ENCODE measurements at places on chromosomes 12 and 14.

DNA sequence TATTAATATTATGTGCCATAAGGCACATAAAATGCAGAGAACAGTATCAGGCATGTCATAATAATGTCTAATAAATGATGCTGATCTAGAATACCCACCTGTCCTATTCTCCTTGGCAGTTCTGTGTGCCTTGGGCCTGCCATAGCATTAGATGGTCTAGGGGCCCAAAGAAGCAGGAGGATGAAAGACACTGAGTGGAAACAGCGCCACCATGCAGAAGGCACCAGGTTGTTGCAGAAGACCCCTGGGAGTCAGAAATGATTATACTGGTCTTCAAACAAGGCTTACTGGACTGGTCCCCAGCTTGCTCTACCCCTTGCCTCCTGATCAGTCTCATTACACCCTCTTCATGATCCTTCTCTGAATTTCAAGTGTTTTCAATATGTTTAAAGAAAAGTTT is 353.3 kb downstream of the GRIN2B start:
- DNase-seq = no peak

DNA sequence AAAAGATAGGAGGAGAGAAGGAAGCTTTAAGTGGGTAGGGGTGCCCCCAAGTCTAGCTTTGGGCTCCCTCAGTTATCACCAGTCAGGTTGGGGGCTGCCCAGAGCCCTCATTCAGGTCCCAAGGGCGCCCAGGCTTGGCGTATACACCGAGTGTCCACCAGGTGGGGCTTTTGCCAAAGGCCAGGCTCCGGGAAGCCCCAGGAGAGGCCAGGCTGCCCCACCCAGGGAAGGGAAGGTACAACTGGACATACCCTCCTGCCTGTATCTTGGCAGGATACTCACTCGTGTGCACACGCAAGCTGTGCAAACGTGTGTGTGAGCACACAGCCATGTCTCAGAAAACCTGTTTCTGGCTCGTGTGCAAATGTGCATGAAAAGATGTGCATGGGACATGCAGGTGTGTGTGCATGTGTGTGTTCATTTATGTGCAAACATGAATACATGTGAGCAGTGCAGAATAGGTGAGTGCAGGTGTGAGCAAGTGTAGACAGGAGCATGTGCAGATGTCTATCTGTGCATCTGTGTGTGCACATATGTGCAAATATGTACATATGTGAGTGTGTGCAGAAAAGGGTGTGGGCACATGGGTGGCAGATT is 103.9 kb upstream of the MYL2 start:
- peak; percentile 33 for DNase-seq

GRCh38 chr14:76832503-76832988 is 6.3 kb downstream of the LRRC74A start:
- no peak for DNase-seq

GRCh38 chr14:44149597-44149996 is 357.5 kb downstream of the FSCB start:
- DNase-seq = no peak

DNA sequence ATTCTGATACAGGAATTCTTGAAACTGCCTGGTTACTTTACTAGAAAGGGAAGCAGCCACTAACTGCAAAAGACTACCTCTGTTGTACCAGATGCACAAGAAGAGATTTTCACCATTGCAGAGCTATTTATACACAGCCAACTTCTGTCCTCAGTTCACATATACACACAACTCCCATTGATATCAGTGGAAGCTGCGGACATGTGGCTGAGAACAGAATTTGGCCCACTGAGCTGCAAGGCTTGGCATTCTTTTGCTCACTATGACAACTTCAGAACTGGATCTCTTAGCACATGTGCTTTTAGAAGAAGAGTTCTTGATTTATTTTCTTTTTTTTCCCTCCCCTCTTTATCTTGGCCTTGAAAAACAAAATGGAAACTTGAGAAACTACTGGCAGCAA is 28.3 kb downstream of the PTPRO start:
- no peak for DNase-seq

- no peak for DNase-seq
Observed at GRCh38 chr12:17204289-17205054, 598.5 kb upstream of the LMO3 start.

GRCh38 chr12:109604132-109604585 is 30.6 kb downstream of the MVK start:
- no peak for DNase-seq

DNA sequence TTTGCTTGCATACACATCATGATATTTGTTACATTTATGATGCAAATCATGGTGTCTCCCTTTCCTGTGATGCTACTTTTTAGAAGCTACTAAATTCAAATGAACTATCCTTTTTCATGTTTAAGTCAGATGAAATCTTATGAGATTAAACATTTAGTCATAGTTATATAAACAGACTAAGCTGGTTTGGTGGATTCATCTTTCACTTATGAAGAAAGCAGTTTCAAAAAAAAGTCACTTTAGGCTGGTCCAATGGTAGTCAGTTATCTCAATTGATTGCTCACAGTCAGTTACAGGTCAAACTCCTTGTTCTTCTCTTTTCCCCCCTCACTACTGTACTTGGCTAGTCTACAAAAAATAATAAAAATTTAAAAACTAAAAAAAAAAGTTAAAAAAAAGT is 19.7 kb downstream of the SYCP3 start:
- no peak for DNase-seq

DNA sequence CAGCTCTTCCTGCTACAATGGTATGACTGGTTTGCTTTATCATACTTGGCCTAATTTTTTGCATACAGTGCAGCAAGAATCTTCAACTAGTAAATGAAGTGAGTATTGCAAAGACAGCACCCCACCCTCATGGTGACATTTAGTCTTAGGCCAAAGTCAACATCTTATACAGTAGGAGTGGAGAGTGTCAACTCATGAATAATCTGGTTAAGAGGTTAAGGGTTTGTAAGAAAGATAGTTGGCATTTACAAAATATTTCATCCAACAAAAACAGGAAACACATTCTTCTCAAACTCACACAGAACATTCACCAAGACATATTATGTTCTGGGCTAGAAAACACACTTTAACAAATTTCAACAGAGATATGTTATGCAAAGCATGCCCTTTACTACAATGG is 2.2 kb upstream of the OAS1 start:
- DNase-seq = no peak

DNA sequence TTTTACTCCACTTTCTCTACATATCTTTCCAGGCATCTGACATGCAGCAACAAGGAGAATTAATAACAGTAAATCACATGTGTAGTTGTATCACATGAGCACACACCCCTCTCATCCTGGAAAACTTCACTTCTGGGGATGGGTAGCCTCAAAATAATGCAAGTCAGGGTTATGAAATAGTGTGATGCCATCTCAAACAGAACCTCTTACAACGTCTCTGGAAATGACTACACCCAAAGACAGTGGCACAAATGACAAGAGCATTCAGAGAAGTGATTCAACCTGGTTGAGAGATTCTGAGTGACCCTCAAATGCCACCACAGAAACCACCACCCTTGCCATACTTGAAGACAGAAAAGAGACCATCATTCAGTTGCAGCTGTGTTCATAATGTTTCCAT is 2.8 kb downstream of the DIO2 start:
- no peak for DNase-seq

- no peak for DNase-seq
Observed at GRCh38 chr14:27390155-27390554, 792.3 kb upstream of the NOVA1 start.

DNA sequence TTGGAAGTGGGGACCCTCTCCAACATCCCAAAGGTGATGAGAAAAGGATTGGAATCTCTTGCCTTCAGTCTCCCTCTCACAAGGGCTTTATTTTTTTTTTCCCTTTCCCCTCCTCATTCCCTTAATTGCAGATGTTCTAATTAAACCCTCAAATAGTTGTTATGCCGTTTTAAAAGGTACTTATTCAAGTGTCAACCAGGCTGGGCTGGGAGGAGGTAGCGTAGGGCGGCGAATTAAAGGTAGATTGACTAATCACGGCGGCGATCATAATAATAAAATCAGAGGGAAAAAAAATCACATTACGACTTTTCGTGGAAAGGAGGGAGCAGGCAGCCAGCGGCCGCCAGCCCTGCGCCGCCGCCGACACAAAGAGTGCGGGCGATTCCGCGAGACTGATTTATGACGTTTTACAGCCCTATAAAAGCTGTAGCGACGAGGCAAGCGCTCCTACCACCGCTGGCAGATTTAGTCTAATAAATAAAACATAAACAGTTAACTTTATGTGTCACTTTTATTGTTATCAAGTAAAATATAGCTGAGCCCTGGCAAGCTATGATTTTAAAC is 1.7 kb upstream of the HOXC4 start:
- DNase-seq = no peak

DNA sequence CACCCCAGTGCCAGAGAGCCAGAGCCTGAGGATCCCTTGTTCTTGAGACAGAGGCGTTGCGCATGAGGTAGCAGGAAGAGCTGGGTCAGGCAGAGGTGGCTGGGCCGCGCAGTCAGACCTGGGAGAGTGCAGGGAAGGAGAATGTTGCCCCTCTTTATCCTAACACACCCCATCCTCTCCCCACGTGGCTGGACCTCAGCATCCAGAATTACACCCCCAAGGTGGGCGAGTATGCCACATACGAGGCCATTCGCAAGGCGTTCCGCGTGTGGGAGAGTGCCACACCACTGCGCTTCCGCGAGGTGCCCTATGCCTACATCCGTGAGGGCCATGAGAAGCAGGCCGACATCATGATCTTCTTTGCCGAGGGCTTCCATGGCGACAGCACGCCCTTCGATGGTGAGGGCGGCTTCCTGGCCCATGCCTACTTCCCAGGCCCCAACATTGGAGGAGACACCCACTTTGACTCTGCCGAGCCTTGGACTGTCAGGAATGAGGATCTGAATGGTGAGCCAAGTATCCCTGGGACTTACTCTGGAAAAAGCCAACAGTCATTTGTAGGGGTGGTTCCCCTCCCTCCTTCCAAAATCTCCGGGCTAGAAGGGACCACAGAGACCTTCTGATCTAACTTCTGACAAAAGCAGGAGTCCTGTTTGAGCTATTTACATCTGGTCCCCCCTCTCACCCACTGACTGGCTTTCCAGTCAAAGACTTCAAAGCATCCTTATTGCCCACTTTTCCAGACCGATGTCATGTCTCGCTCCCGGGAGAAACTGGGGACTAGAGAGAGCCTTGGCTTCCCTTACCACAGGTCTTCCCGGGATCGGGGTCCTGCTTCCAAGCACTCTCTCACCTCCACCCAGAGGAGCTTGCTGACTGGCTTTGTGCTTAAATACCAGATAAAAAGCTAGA is 6.1 kb downstream of the MMP14 start:
- no peak for DNase-seq

- no peak for DNase-seq
Observed at GRCh38 chr12:70338531-70338930, 27.6 kb upstream of the KCNMB4 start.

DNA sequence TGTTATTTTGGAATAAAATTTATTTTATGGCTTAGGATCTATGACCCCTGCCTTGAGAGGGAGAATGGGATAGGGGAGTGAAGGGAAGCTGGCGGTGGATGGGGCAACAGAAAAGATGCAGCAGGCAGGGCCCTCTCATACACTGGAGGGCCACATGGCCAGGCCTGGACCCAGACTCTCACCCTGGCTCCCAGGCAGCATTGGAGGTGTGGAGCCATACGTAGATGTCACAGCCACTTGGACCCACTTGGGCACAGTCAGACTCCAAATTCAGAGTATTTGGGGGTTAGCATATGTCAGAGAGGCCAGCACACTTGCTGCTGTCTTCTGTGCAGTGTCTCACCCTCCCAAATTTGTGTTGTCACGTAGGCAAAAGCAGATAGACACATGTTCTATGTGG is 6.5 kb downstream of the NAB2 start:
- DNase-seq = no peak

DNA sequence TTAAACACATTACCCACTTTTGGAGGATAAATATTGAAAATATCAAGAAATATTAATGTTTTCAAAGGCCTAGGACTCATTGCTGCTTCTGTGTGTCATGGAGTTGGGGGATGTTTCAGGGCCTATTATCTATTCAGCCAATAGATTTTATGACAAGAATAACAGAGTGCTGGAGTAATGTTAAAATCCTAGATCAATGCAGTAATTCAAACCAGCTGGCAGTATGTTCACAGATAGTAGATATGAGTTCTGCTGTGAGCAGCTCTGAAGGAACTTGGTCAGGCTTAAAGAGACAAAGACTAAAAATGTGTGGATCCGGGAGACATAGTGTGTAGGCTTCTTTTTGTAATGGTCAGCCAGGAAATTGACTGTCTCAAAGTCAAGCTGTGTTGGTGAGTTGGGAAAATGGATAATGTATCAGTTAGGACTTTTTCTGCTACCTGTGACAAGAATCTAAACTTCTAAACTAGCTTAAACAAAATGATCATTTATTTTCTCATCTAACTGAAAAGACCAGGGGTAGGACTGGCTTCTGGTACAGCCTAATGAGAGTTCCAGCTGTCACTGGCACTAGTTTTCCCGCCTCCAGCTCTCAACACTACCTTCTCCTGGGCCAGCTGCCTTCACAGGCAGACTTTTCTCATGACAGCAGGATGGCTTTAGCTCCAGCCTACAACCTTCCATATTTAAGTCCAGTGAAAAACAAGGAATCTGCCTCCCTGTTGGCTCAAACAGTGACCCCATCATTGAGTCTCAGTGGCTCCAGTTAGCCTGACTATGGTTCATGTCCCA is 16.3 kb upstream of the POLR3B start:
- DNase-seq = no peak

DNA sequence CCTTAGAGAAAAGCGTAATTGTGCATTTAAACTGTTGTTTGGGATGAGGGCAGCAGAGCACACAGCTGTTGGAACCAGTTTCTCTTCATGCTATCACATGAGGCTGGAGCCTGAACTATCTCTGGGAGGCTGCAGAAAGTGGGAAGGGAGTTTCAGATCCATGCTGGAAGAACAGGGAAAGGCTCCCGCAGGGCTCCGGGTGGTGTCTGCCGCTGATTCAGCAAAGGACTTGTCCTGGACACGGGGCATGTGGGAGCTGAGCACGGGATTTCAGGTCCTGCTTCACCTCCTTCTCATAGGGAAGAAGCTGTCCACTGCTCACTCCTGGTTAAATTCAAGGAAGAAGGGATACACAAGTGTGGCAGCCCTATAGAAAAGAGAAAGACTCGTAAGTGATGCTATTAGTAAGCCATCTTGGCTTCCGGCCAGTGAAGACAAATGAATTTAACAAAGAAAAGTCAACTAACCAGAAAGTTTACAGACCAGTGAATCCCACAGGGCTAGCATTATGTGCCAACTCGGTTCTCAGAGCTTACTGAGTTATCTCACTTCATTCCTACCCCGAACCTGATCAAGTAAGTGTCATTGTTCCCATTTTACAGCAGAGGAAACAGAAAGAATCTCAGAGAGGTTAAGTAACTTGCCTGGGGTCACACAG is 6.7 kb upstream of the FZD10 start:
- no peak for DNase-seq

DNA sequence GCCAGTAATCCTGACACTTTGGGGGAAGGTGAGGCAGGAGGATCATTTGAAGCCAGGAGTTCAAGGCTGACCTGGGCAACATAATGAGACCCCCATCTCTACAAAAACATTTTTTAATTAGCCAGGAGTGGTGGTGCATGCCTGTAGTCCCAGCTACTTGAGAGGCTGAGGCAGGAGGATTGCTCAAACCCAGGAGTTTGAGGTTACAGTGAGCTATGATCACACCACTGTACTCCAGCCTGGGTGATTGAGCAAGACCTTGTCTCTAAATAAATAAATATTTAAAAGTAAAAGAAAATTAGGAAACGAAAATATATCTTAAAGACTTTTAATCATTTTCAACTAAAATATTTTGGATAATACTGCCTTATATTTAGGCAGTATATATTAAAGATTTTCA is 25.9 kb downstream of the CKB start:
- DNase-seq = no peak

Measured in stimulated activated CD4-positive, alpha-beta T cell treated with anti-CD3 and anti-CD28 coated beads, Interleukin-1b, Interleukin-23, amount 100 ng/mL, for 24 hours (primary cell).